ENCODE measurements at places on chromosomes 5 and 9. TPM values are rescaled to one million over a fixed set of nuclear protein-coding genes. Genes with fewer than 3 reads are reported as not detected.
A peak's percentile ranks its signal among the peaks of the same experiment; 100 is the strongest.

Gene FIBCD1
- 0.48 TPM for total RNA-seq

Gene CCT5
- 340 TPM for total RNA-seq

Gene ABLIM3
- total RNA-seq: 126 TPM

Gene PLAC8L1
- total RNA-seq: 0.88 TPM

Gene GFI1B
- total RNA-seq: 0.10 TPM

Gene TYRP1
- not detected for total RNA-seq

DNA sequence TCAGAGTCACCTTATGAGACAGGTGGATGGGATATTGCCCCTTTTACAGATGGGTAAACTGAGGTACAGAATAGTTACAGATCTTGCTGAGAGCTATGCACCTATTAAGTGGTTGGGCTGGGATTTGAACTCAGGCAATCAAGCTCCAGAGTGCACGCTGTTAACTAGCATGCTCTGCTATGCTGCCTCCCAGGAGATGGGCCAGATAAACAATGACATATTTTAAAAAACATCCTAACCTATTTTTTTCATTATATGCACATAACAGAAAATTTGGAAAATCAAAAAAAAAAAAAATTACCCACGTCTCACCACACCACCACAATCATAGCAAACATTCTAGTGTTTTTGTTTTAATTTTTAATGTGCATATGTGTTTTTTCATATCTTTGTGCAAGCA is 123.4 kb upstream of the STC2 start:
- DNase-seq: no peak

- DNase-seq: no peak
Measured at GRCh38 chr5:56963246-56963645, 11.3 kb upstream of the MIER3 start.

DNA sequence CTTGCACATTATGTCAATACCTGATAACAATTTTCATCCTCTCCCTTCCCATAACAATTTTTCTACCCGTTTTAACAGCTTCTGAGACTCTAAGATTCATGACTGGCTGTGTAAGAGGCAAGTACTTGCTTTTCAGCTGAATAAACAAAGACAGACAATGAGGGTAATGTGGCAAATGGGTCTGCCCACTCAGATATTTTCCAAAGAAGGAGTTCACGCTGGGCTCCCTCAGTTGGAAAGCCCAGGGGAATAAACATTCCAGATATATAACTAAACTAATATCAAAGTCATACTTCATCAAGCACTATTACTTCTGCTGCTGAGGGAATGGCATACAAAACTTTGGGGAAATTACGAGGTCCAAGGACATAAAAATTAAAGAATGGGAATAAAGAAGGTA is 24.4 kb downstream of the MEGF9 start:
- DNase-seq: peak; percentile 39

- no peak for DNase-seq
Measured at GRCh38 chr9:129953736-129954135, 89.3 kb downstream of the FNBP1 start.

DNA sequence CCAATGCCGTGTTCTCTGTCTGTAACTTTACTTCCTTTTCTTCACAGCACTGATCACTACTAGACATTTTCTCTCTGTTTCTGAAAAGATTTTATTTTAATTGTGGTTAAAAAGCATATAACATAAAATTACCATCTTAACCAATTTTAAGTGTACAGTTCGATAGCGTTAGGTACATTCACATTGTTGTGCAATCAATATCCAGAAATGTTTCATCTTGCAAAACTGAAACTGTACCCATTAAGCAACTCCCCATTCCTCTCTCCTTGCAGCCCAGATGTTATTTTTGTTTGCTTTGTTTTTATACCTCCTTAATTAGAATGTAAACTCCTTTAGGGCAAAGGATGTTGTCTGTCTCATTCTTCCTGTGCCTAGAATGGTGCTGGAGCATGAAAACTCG is 47.5 kb downstream of the COL27A1 start:
- no peak for DNase-seq

- DNase-seq: peak; percentile 1
Measured at GRCh38 chr9:90774682-90775081, 26.9 kb upstream of the SYK start.

DNA sequence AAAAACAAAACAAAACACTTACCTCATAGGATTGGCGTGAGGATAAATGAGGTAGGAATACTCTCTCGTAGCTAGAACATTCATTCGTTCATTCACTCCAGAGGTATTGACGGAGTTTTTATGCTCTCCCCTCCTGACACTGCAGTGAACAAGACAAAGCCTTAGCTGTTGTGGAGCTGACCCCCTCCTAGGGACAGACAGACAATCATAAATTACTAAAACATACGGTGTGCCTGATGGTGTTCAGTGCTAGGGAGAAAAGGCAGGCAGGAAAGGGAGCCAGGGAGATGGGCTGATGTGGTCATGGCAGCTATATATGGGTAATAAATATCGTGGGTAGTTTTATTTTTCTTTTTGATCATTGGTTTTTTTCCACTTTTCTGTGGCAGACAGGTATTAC is 5.7 kb upstream of the BRD3 start:
- no peak for DNase-seq

DNA sequence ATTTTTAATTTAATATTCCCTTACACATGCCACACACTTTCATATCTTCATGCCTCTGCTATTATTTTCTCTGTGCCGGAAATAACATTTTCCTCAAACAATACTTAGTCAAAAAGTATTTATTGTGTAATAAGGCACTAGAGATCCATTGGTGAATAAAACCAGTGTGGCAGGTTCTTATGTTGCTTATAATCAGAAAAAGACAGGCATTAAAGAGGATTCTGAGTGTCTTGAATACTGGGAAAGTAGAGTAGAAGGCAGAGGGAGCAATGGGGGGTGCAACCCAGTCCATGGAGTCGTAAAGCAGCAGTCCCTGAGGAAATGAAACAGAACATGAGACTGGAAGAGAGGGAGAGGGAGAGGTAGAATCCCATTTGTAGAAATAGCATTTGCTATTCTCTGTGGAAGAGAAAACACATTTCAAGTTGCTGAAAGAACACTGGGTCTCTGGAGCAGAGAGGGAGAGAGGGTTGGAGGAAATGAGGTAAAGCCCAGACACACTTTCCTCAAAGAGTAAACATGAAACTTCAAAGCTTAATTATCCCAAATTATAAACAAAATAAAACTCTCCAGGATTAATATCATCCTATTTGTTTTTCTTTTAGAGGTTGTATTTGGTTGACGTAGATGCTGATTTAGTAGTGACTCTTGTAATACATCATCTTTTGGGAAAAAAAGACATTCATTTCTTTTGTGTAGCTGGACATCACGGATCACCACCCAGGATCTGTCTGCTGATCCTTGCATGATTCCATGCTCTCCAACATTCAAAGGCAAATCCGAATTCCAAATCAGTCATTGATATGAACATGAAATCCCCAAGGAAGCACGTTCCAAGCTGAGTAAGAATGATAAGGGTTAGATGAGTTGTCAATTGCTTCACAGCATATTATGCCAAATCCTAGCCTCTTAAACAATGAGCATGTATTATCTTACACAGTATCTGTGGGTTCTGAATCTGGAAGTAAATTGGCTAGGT is 37.4 kb upstream of the GRAMD2B start:
- peak; percentile 65 for DNase-seq

GRCh38 chr5:77266291-77266690 is 55.8 kb downstream of the PDE8B start:
- DNase-seq: peak; percentile 7

All from myocyte (in vitro differentiated cells).